Central memory CD4-positive, alpha-beta T cell (primary cell): ENCODE measurements at places on chromosomes 1 and 21.

- DNase-seq: no peak
Observed at GRCh38 chr21:42554251-42554961, 40.8 kb downstream of the SLC37A1 start.

DNA sequence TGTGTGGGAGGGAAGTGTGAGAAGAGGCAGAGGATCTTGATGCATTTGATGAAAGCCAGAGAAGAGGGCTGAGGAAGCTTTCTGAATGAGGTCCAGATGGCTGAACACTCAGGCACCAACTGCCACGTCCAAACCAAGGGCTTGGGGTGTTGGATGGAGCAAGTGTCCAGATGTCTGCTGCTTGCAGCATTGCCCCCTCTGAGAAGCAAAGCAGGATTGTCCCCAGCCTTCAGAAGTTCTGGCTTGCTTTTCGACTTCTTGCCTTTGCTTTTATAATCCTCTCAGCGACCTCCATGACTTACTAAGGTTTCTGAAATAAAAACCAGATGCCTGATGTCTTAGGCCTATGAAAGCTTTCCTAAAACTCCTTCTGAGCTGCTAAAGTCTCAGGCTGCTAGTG lies 182.5 kb downstream of the HUNK start:
- no peak for DNase-seq

DNA sequence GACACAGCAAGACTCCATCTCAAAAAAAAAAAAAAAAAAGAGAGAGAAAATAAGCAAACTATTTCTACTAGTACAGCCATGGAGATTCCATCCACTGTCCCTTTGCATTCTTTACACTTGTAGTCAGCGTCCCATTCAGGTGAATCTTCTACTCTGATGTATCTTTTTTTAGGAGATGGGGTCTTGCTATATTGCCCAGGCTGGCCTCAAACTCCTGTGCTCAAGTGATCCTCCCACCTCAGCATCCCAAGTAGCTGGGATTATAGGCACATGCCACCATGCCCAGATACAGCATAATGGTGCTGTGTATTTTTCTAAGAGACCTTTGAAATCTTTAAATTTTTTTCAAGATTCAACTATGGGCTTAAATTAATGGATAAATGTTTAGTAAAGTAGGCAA lies 8.1 kb upstream of the CENPL start:
- DNase-seq: no peak

DNA sequence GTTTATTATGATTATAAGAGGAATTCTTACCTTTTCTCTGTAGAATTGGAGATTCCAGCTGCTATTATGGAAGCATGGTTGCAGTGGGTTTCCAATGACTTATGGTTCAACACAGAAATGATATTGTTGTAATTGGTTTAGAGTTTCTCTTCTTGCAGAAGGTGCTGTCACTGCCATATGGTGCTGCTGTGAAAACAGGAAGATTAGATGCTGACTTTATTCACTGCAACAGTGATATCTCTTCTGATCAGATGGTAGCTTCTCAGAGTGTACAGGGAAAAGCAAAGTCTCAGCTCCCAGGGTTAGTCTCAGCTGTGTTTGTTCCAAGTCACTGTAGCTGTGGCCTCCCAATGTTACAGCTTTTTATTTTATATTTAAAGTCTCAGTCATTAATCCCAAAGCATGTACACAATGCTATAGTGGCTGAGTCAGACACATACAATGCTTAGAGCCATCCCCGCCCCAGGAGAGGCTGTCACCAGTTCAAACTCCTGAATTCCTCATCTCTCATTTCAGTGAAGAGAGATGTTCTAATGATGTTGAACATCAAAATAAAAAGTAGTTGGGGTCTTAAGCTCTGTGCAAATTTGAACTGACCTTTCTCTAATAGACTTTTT lies 42.7 kb upstream of the RGS2 start:
- DNase-seq: no peak

GRCh38 chr1:234999513-234999940 lies 129.1 kb downstream of the TOMM20 start:
- DNase-seq: no peak

- no peak for DNase-seq
Observed at GRCh38 chr1:82299656-82300055, 498.9 kb downstream of the ADGRL2 start.

DNA sequence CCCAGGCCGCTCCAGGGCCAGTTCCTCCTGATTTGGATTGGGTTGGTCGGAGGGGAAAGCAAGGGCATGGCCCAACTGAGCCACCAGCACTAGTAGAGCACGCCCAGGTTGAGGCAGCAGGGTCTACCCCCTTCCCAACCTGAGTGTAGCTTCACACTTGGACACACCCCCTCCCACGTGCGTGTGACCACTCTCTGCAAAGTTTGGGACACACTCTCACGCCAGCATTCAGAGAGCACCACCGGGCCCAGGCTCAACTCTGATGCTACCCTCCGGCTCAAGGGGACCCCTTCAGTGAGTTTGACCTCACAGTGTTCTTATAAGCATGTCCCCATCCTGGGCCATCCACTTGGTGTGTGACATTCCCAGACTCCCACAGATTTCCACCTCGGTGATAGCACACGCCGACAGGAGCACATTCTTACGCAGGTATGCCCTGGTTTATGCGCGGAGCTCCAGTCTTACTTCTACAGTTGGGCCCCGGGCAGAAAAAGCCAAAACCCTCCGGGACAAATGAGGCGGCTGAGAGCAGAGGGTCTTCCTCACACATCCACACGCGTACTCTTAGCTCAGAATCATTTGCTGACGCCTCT lies 3.0 kb upstream of the DMRTA2 start:
- no peak for DNase-seq
